ENCODE measurements at places on chromosomes 6 and 20.

- no peak for DNase-seq
Observed at GRCh38 chr6:71220466-71220865, 68.1 kb upstream of the OGFRL1 start.

DNA sequence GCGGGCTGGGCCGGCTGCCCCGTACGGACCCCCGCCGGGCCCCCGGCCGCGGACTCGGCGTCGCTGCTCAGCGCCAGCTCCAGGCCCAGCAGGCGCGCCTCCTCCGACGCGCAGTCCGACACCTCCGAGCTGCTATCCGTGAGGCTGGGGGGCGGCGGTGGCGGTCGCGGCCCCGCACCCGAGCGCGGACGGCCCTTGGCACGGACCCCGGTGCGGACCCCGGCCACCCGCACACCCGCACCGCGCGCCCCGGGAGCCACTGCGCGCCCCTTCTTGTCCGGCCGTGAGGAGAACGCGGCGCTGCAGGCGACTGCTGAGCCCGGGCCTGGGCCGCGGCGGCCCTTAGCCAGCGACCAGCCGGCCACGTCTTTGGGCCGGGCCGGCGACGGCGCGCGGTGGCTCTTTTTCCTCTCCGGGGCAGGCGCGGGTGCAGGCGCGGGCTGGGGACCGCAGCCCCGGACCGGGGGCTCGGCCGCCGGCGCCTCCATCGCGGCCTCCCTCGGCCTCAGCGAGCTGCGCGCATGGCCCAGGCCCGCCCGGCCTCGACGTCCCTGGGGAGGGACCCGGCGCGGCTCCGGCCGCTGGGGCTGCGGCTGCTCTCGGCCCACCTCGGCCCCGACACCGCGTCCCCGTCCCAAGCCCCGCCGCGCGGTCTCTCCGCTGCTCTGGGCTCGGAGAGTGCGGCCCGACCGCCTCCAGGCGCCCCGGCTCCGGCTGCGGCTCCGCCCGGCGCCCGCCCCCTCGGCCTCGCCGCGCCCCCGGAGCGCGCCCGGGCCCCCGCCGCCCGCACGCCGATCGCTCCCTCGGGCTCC lies 12.9 kb upstream of the TLDC2 start:
- DNase-seq: no peak

GRCh38 chr6:28880894-28881780 lies 42.6 kb downstream of the TRIM27 start:
- peak; percentile 18 for DNase-seq

DNA sequence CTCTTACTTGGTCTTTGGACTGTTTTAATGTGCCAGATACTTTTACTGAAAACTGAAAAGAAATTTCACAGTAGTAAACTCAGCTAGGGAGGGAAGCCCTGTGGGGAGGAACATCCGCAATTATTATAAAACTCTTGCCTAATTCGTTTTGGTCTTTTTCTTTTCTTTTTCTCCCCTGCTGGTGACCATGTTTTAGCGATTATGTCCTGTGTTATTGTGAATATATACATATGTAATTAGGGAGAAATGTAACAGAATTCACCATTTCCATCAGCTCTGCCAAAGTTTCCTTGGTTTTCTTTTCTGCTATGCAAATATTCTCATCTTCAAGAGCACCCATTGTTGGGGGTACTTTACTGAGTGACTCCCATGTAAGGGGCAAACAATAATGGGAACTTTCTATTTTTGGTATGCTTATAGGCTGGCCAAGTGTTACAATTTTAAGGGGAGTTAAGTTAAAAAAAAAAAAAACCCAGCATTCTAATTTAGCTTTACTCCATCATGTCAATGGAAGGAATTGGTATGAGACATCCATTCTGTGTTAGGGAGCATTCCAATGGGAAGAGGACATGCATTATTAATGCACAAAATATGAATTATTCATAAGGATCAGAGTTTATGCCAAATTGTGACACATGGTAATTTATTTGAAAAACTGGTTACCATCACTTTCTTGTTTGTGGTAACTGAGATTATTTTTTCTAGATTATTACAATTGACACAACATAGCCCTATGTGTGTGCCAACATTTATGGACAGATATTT lies 2.0 kb downstream of the DOK5 start:
- DNase-seq: no peak

- no peak for DNase-seq
Observed at GRCh38 chr20:24769878-24770627, 179.0 kb upstream of the CST7 start.

DNA sequence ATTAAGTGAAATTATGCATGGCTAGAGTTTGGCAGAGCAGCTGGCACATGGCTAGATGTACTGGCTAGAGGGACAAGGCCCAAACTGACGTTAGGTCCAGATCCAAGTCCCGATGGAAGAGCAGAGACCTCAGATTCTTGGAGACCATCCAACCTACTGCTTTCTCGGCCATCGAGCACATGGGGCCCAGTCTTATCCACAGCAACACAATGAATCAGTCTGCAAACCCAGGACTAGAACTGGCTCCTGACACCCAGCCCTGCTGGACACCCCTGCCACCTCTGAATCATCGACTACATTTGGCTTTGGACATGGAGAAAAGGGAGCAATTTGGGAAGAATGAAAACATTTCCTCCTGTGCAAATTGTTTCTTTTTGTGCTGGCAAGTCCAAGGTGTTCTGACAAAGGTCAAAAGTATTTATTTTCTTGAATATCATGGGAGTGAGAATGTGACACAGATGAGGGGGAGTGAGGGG lies 23.9 kb upstream of the YWHAB start:
- no peak for DNase-seq

DNA sequence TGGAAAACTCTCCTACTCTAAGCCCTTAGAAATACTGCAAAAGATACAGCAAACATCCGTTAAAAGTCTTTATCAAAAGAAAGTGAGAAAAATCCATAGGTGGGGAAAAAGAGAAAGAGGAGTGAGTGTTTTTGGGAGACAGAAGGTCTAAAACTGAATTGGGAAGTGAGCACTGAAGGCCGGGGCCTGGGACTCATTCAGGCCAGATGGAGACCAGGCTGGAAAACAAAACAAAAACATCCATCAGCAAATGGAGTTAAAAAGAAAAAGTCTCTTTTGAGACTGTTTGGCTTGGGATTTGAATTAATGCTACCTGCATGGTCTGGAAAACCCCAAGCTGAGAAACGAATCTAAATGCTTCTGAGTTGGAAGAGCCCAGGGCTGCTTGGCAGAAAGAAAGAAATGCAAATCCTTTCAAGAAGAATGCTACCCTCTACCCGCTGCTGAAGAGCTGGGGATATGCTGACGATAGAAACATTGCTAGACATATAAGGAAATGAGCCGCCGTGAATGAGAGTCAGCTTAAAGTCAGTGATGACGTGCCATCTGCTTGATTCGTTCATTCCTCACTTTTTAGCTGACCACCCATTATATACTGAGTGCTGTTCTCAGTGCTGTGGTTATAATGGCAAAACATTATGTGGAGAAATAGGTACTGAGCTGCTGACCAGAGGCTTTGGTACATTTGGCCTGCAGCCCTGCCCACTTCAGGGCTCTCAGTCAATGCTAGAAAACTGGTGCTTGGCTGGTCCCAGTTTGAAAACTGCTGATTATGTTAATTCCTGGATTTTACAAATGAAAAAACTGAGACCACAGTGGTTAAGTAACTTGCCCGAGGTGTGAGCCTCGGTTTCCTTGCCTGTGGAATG lies 28.0 kb upstream of the TULP4 start:
- peak; percentile 21 for DNase-seq
